Peyer's patch (tissue), 4 donors: ENCODE measurements at places on chromosomes 5 and 9. TPM values are rescaled to one million over a fixed set of nuclear protein-coding genes. Genes with fewer than 3 reads are reported as not detected.
A peak's percentile ranks its signal among the peaks of the same experiment; 100 is the strongest.

The SH3TC2 gene
- total RNA-seq: 0.83 TPM

The IRX2 gene
- total RNA-seq: not detected

The OLFML2A gene
- 8.3 TPM for total RNA-seq

The TMEFF1 gene
- 0.40 TPM for total RNA-seq

The TXNDC8 gene
- total RNA-seq: not detected

The WDR38 gene
- total RNA-seq: not detected

The SPINK4 gene
- total RNA-seq: 639 TPM

The FBXL17 gene
- 31.6 TPM for total RNA-seq

The C5orf58 gene
- not detected for total RNA-seq

The SPINK6 gene
- total RNA-seq: not detected

The SLC25A2 gene
- total RNA-seq: 4.0 TPM

DNA sequence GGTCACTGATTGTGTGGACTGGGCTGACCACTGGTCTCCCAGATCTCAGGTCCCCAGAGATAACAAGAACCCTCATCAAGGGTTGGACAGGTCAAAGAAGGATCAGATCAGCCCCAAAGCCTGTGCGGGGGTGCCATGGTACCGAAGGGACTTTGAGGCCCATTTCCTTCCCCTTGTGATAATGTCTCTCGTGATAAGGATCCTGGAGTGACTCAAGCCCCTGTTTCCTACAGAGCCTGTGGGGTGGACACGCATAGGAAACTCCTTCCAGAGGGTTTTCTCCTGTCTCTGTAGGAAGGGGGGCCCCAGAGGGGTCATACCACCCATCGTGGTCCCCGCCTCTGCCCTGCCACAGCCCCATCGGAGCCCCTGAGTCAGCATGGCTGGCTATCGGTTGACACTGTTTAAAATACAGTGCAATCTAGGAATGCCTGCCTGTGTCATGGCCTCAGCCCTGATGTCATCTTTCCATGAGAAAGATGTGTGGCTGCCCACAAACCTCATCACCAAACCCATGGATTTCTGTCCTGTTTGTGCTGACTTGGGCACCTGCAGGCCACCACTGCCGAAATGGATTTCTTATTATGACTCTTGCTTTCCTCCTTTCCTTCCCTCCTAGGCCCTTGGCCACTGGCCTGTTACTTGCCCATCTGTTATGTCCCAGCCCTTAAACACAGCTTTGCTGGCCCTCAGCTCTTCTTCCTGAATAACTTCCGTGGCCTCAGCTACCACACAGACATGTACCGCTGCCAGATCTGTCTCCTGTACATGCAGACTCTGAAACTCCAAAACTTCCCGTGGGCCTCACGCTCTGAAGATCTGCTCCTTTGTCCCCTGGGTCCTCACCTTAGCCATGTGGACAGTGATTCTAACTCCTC lies 2.9 kb upstream of the CSF2 start:
- H3K36me3 ChIP-seq: no peaks in the 10 kb centered on the region
- no peaks in the 10 kb centered on the region for H3K4me1 ChIP-seq
- H3K4me3 ChIP-seq: no peak overlapping the region
- no peaks in the 10 kb centered on the region for H3K27me3 ChIP-seq

GRCh38 chr9:8832955-8833354 lies 1033.4 kb upstream of the DMAC1 start:
- no peaks in the 10 kb centered on the region for H3K27me3 ChIP-seq
- no peak overlapping the region for H3K4me3 ChIP-seq
- no peaks in the 10 kb centered on the region for H3K4me1 ChIP-seq
- no peaks in the 10 kb centered on the region for H3K36me3 ChIP-seq

- no peaks in the 10 kb centered on the region for H3K4me1 ChIP-seq
- no peak overlapping the region for H3K4me3 ChIP-seq
- H3K27me3 ChIP-seq: no peaks in the 10 kb centered on the region
- H3K27ac ChIP-seq: no peak overlapping the region
- no peaks in the 10 kb centered on the region for H3K36me3 ChIP-seq
- DNase-seq: no peak
These were observed 235.7 kb downstream of the COMMD10 start for GRCh38 chr5:116320486-116320885.

GRCh38 chr5:15521381-15522186 lies 21.6 kb downstream of the FBXL7 start:
- H3K4me3 ChIP-seq: no peak overlapping the region
- no peak overlapping the region for H3K27ac ChIP-seq
- no peak for DNase-seq
- H3K27me3 ChIP-seq: no peaks in the 10 kb centered on the region
- no peaks in the 10 kb centered on the region for H3K4me1 ChIP-seq
- H3K36me3 ChIP-seq: no peaks in the 10 kb centered on the region

DNA sequence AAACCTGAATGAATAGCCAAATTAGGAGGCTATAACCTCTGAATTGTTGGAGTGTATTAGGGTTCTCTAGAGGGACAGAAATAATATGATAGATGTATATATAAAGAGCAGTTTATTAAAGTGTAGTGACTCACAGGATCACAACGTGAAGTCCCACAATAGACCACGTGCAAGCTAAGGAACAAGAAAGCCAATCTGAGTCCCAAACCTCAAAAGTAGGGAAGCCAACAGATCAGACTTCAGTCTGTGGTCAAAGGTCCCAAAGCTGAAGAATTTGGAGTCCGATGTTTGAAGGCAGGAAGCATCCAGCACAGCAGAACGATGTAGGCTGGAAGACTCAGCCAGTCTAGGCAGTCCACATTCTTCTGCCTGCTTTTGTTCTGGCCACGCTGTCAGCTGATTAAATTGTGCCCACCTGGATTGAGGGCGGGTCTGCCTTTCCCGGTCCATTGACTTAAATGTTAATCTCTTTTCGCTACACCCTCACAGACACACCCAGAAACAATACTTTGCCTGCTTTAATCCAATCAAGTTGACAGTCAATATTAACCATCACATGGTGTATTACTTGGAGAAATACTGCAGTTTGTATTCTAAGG lies 550.6 kb downstream of the CDH10 start:
- no peaks in the 10 kb centered on the region for H3K4me1 ChIP-seq
- H3K4me3 ChIP-seq: no peak overlapping the region
- no peaks in the 10 kb centered on the region for H3K36me3 ChIP-seq
- H3K27ac ChIP-seq: no peak overlapping the region

- H3K4me1 ChIP-seq: no peaks in the 10 kb centered on the region
- no peak overlapping the region for H3K4me3 ChIP-seq
- DNase-seq: peak; percentile 21
- no peaks in the 10 kb centered on the region for H3K36me3 ChIP-seq
These were observed 23.5 kb downstream of the SLC6A3 start for GRCh38 chr5:1421521-1422341.

- no peaks in the 10 kb centered on the region for H3K36me3 ChIP-seq
- H3K27me3 ChIP-seq: no peaks in the 10 kb centered on the region
- no peak overlapping the region for H3K27ac ChIP-seq
- no peak for DNase-seq
These were observed 127.5 kb upstream of the TNPO1 start for GRCh38 chr5:72688916-72689315.

- no peak for DNase-seq
- no peaks in the 10 kb centered on the region for H3K27me3 ChIP-seq
- no peaks in the 10 kb centered on the region for H3K4me1 ChIP-seq
- no peak overlapping the region for H3K4me3 ChIP-seq
- no peaks in the 10 kb centered on the region for H3K36me3 ChIP-seq
These were observed 32.7 kb downstream of the PRRT1B start for GRCh38 chr9:131578021-131578420.

GRCh38 chr5:90590170-90590569 lies 31.6 kb downstream of the ADGRV1 start:
- H3K36me3 ChIP-seq: no peaks in the 10 kb centered on the region
- no peak overlapping the region for H3K27ac ChIP-seq
- no peak for DNase-seq
- H3K4me3 ChIP-seq: no peak overlapping the region

DNA sequence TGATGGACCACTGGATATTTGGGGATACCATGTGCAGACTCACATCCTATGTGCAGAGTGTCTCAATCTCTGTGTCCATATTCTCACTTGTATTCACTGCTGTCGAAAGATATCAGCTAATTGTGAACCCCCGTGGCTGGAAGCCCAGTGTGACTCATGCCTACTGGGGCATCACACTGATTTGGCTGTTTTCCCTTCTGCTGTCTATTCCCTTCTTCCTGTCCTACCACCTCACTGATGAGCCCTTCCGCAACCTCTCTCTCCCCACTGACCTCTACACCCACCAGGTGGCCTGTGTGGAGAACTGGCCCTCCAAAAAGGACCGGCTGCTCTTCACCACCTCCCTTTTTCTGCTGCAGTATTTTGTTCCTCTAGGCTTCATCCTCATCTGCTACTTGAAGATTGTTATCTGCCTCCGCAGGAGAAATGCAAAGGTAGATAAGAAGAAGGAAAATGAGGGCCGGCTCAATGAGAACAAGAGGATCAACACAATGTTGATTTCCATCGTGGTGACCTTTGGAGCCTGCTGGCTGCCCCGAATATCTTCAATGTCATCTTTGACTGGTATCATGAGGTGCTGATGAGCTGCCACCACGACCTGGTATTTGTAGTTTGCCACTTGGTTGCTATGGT lies 54.5 kb upstream of the HNRNPA0 start:
- no peaks in the 10 kb centered on the region for H3K27me3 ChIP-seq
- no peaks in the 10 kb centered on the region for H3K4me1 ChIP-seq
- no peak for DNase-seq

DNA sequence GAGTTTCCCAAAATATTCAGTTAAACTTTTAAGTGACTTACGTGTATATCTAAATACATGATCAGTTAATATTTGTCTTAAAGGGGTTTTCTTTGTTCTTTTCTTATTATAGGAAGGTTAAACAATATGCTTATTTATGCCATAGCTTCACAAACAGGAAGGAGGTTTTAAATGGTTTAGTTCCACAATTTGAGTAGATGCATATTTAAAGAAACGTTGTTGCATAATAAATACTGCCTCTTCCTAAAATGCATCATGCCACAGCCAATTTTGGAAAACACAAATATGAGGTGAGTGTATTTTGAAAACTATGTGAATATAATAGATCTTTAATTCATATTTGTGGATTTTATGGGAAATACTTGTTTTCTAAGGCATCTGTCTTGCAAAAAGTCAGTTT lies 2.5 kb upstream of the ADRB2 start:
- no peaks in the 10 kb centered on the region for H3K27me3 ChIP-seq
- no peak overlapping the region for H3K27ac ChIP-seq
- no peak overlapping the region for H3K4me3 ChIP-seq
- DNase-seq: no peak
- peaks cover 10% of the 10 kb centered on the region for H3K4me1 ChIP-seq

GRCh38 chr9:4362281-4362680 lies 62.4 kb upstream of the GLIS3 start:
- H3K4me1 ChIP-seq: no peaks in the 10 kb centered on the region
- no peaks in the 10 kb centered on the region for H3K27me3 ChIP-seq
- DNase-seq: no peak
- no peak overlapping the region for H3K27ac ChIP-seq

DNA sequence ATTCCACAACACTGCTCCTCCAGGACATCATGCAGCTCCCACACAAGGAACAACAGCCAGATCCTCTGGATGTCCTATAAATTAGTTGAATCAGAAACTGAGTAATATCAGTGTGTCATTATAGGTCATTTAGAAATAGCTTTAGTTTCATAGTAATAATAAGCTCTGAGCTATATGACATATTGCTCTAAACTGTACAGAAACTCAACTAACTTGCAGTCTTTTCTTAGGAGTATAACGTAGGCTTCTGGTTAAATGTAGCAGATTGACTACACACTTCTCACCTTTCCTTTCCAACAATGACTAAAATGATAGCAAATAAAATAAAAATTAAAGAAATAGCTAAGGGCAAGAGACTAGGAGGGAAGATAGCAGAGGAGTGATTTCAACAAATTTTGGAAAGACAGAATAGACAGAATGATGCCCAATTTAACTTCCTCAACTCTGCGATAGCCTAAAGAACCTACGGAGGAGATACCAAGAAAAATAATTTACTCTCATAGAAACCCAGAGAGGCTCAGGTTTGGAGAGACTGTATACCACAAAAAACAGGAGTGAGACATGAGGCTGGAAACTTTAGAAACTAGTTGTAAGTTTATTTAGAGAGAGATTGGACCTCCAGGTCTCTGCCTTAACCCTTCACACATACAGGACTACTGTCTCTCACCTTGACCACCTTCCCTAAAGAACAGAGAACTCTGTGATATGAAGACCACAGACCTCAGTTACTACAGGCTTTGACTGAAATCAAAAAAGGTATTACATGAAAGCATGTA lies 193.7 kb downstream of the TSSK1B start:
- no peaks in the 10 kb centered on the region for H3K27me3 ChIP-seq
- no peak overlapping the region for H3K27ac ChIP-seq
- no peaks in the 10 kb centered on the region for H3K4me1 ChIP-seq

GRCh38 chr9:135790850-135791249 lies 88.9 kb downstream of the KCNT1 start:
- H3K27me3 ChIP-seq: no peaks in the 10 kb centered on the region
- no peak overlapping the region for H3K27ac ChIP-seq
- no peaks in the 10 kb centered on the region for H3K4me1 ChIP-seq
- no peak overlapping the region for H3K4me3 ChIP-seq

DNA sequence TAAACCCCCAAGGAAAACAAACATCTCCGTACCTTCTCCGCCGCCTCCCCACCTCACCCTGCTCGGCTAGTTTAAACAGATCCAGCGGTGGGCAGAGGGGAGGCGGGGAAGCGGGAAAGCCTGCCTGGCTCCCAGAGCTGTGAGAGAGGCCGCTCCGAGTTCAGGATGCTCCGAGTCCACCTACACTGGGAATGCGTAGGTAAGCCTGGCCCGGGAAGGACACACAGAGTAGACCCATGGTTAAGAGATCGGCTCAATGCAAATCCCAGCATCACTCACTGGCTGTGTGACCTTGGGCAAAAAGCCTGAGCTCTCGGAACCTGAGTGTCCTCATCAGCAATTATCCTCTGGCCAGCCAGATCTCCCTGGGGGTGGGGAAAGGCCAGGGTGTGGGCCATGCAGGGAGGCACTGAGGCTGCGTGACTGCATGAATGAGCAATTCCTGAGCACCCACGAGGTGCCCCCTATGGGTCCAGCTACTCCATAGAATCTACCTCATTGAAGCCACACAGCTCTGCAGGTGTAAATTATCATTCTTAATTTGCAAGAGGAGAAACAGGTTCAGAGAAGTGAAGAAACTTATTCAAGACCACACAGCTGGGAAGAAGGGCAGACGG lies 30.5 kb upstream of the LMX1B start:
- no peak overlapping the region for H3K4me3 ChIP-seq
- no peak overlapping the region for H3K27ac ChIP-seq
- H3K4me1 ChIP-seq: no peaks in the 10 kb centered on the region
- H3K36me3 ChIP-seq: no peaks in the 10 kb centered on the region
- H3K27me3 ChIP-seq: no peaks in the 10 kb centered on the region

- no peaks in the 10 kb centered on the region for H3K27me3 ChIP-seq
- H3K27ac ChIP-seq: no peak overlapping the region
- no peaks in the 10 kb centered on the region for H3K36me3 ChIP-seq
- H3K4me1 ChIP-seq: no peaks in the 10 kb centered on the region
- no peak overlapping the region for H3K4me3 ChIP-seq
These were observed 96.5 kb downstream of the DAPK1 start for GRCh38 chr9:87594194-87594593.

GRCh38 chr5:24496268-24496667 lies 148.5 kb downstream of the CDH10 start:
- H3K4me3 ChIP-seq: no peak overlapping the region
- H3K27me3 ChIP-seq: no peaks in the 10 kb centered on the region
- H3K4me1 ChIP-seq: no peaks in the 10 kb centered on the region
- no peaks in the 10 kb centered on the region for H3K36me3 ChIP-seq
- H3K27ac ChIP-seq: no peak overlapping the region
